Common myeloid progenitor, CD34-positive (primary cell): ENCODE measurements at places on chromosomes 4 and X.

GRCh38 chr4:25861951-25862410 lies 807 bp downstream of the SEL1L3 start:
- DNase-seq = peak; percentile 57

DNA sequence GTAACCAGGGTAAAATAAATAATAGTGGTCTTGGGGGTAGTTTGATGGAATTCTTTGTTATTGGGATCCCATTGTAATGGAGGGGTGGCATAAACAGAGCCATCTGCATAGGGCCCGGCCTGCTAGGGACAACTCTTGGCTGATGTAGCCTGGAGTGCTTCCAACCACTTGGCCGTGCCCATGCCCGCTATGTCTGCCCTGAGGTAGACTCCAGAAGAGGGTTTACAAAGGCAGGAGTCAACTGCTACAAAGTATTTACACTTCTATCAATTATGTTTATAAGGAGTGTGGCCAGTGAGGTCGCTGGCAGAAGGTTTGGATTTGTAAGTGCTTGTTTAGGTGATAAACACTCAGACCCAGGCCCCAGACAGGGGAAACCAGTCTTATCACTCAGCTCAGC lies 8.1 kb downstream of the RASL11B start:
- no peak for DNase-seq

- DNase-seq = peak; percentile 87
These were observed 46.6 kb downstream of the MAP7D3 start for GRCh38 chrX:136204571-136204970.

DNA sequence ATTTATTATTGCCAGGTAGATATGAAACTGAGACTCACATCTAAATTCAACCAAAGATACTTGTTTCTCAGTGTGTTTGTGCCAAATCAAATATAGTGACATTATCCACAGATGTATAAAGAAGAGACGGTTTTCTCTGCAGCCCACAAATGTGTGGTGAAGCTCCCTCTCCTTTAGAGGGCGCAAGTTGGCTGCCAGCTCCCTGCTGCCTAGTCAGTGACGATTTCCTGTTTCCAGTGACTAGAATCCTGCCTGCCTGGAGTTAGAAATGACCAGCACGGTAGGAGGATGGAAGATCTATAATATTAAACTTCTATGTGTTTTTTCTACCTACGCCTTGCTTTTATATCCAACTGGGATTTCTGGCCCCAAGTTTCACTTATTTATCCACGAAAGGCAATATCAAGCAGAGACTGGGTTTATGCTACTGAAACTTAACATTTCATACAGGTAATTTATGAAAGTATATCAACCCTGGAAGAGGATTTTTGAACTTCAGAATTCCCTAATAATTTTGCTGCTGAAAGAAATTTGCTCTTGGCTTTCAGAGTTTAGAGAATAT lies 1793.7 kb upstream of the TENM3 start:
- peak; percentile 61 for DNase-seq

DNA sequence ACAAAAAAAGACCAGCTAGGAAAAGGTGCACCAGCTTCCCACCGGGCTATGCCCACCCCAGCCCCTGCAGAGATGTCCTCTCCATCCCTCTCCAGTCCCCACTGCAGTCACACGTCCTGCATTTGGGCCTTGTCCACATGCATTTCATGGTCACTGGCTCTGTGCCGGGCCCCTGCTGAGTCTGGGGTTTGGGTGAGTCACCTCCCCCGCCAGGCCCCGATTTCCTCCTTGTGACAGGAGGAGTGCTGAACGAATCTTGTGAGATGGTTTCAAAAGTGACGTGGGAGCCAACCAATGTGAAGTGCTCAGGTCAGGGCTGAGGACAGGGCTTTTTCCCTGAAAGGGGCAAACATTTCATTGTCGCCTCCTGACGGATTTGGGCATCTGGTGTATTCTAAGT lies 7.1 kb downstream of the CPZ start:
- peak; percentile 4 for DNase-seq

GRCh38 chr4:184807256-184807655 lies 18.5 kb downstream of the ACSL1 start:
- DNase-seq = no peak

DNA sequence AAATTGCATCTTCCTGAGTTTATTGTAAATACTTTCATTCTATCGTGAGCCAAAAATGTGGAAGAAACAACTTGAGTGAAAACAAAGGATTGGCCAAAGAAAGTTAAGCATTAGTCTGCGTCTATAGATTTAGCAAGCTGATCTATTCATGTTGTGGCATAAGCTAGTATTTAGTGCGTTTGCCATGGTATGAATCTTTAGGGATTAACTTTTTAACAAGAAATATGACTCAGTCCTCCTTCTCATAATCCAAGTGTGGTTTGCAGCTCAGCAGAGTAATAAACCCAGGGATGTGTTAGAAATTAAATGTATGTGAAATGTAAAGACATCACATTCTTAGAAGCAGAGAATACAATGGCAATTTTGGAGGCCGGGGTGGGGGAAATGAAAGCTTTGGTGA lies 1110.9 kb downstream of the NLGN4X start:
- DNase-seq = no peak

DNA sequence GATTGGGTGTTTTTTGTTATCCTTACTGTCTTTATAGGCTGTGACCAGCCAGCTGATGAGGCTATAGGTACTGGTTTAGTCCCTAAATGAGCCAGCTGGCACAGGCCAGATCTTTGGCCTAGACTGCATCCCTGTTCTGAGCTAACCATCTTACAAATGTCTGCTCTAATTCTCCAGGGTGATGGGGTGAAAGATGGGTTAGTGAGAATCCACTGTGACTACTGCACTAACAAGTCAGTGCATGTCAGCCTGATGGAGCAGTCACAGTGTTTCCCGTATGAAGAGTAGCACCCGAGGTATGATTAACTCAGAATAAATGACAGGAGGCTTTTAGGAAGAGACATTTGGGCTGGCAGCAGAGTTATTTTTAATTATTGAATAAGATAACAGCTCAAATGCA lies 181.0 kb downstream of the DCTD start:
- no peak for DNase-seq

DNA sequence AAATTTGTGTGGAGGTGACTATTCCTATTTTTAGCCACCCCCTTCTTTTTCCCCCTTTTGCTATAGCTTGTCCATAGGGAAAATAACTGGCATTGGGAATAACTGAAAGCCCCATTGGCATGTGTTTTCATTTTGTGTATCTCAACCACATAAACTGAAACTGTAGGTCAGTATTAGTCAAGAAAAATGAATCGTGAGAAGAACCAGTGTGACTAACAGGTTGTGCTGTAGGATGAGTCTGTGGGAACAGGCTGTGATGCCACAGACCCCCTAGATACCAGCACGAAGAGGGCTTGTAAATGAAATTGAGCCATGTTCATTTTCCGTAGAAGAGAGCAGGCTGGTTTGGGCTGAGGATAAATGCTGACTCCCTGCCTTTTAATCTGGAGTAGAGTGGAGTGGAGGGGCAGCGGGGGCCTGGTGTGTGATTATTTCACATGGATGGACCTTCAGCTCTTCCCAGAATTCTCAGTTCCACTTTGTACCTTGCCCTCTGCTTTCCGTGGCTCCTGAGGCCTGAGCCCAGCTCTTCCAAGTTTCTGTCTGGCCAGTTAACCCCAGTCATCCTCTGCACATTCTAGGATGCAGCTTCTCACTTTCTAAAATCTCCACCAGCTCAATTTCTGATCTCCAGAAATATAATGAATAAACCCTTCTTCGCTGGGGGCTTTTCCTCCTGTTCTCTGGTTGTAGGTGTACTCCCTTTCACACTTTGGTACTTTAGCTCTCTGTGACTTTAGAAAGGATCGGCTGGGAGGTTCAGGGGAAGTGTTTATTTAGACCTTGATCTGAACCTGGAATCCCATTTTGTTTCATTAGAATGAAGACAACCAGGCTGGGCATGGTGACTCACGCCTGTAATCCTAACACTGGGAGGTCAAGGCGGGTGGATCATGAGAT lies 37.3 kb downstream of the DCUN1D4 start:
- DNase-seq = no peak

DNA sequence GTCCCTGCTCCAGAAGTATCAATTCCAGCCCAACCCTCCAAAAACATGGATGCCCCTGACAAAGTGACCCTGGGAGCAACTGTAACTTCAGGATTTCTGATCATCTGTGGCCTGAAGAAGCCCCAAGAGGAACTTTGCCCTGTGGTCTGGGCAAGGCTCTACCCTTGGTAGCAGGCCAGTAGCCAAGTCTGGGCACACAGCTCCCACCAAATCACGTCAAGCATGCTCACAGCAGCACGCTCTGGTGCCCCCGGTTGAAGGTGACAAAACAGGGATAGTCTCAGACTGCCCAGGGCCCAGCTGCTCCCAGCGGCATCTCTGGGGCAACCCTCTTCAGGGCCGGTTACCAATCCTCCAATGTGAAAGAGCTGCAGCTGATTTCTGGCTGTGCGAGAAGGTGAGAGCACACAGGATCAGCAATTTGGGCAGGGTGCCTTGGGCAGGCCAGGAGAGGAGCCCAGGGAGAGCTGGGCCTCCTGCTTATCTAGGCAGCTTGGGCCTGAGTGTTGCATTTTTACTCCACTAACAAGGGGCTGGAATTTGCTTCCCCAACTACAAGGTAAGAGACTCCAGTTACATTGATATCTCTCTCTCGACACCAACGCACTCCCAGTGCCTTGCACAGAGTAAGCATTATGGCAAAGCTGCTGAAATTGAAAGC lies 418.1 kb downstream of the BCOR start:
- no peak for DNase-seq

- no peak for DNase-seq
These were observed 9.1 kb downstream of the SERTM2 start for GRCh38 chrX:111520506-111520905.

DNA sequence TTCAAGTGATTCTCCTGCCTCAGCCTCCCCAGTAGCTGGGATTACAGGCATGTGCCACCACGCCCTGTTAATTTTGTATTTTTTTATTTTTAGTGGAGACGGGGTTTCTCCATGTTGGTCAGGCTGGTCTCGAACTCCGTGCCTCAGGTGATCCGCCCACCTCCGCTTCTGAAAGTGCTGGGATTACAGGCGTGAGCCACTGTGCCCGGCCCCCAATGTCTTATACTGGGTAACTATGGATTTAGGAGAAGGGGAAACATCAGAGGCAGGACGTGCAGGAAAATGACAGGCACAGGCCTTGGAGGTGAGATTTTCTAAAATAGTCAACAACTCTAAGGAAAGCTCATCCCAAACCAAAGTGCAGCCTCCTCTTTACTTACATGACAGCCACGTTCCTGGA lies 11.1 kb upstream of the TSPYL2 start:
- DNase-seq = no peak

DNA sequence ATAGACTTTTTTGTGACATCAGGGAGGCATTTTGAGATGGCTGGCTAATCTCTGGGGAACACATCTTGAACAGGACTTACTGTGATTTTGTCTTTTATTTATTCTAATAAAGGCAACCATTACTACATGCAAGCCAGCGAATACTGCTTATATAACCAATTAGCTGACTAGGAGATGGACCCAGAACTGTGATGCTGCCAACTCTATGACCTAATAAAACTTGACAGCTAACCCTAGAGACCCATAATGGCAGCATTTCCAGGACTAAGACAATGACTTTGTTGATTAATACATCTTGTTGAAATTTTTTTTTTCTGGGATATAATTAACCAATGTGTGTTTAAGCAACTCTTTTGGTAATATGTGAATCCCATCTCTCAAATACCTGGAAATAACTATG lies 584.6 kb downstream of the PRR32 start:
- DNase-seq = no peak

GRCh38 chr4:82618103-82618720 lies 56.4 kb upstream of the TMEM150C start:
- no peak for DNase-seq

GRCh38 chr4:149426461-149426860 lies 389.2 kb downstream of the IQCM start:
- DNase-seq = no peak

GRCh38 chrX:106649523-106650428 lies 38.0 kb downstream of the RADX start:
- DNase-seq = no peak

DNA sequence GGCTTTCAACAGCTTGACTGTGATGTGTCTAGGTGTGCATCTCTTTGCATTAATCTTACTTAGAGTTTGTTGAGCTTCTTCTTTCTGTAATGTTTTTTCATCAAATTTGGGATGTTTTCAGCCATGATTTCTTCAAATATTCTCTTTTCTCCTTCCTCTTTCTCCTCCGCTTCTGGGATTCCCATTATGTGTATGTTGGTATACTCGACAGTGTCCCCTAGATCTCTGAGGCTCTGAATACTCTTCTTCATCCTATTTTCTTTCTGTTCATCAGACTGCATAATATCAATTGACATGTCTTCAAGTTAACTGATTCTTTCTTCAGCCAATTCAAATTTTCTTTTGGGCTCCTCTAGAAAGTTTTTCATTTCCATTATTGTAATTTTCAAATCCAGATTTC lies 25.9 kb downstream of the STPG2 start:
- no peak for DNase-seq

- no peak for DNase-seq
These were observed 173.8 kb downstream of the IL15 start for GRCh38 chr4:141810038-141810711.

DNA sequence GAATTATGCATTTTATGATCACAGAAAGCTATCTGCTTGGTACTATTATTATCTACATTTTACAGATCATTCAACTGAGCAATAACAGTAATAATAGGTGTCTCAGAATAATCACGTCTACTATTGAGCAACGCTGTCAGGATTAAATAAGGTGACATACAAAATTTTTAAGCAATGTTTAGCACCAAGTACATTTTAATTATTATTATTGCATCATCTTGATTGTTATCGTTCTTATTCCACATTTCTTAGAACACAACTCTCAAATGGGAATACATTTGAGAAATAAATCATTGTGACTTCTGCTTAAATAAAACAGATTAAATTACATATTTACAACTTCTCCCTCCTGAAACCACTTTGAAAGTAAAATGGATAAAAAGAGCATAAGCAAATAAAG lies 1083.5 kb upstream of the ADGRL3 start:
- DNase-seq = no peak

- no peak for DNase-seq
These were observed 21.0 kb downstream of the TNIP3 start for GRCh38 chr4:121143131-121143530.

GRCh38 chr4:90198086-90198847 lies 71.1 kb downstream of the CCSER1 start:
- no peak for DNase-seq

DNA sequence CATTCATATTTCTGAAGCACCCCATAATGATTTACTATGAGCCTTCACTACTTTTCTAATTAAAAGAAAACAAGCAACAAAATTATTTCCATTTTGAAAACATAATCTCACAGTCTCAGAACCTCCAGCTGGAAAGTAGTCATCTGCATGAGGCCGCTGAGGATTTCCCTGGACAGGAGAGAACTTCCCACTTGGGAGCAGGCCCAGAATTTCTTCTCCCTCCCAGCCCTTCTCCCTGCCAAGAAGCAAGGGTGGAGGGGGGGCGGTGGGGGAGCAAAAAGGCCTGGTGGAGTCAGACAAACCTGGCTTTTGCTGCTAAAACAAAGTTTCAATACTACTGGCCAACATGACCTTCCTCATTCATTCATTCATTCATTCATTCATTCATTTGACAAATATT lies 167.3 kb downstream of the PJA1 start:
- no peak for DNase-seq
